Cortex of kidney (tissue), 1 donor: ENCODE measurements at places on chromosomes 7 and 10.

DNA sequence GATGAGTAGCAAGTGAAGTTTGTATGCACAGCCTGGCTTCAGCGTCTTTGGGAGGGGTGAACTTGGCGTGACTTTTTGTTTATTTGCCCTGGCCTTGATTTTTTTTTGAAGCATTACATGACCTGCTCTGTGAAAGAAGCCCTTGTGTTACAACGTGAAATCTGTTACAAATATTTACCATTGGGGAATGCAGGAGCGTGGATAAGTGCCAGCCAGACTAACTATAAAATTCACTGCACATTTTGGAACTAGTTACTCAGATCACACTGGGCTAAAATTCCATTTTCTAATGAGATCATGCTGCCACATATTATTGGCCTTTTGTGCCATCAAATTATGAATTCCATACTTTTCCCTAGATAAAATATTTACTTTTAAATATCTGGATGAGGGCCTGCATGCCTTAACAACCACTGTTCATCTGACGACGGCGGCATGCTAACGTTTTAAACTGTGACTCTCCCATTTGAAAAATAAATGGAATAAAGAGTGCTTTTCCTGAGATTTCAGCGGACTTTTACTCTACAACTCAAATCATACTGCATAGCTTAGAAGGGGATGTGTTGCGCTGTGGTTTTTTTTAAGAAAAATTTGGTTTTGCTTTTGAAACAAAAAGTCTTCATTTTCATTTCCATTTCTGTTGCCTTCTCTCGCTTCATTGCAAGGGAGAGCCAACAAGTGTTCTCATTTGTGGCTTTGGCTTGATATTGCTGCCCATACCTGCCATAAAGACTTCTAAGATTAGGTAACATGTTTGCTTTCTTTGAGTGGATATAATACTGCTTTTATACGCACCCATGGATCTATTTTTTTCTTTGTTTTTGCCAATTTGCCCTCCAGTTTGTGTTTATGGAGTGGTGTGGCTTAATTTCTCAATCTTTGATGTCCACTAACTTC lies 352.2 kb downstream of the TFEC start:
- DNase-seq = no peak

GRCh38 chr10:47094636-47095035 lies 183.4 kb downstream of the PTPN20 start:
- DNase-seq = no peak

GRCh38 chr10:106493751-106494150 lies 670.8 kb downstream of the SORCS1 start:
- no peak for DNase-seq

GRCh38 chr10:102835007-102835482 lies 2.2 kb downstream of the CYP17A1 start:
- no peak for DNase-seq

- DNase-seq = no peak
Observed at GRCh38 chr7:118183428-118183785, 557 bp upstream of the LSM8 start.

DNA sequence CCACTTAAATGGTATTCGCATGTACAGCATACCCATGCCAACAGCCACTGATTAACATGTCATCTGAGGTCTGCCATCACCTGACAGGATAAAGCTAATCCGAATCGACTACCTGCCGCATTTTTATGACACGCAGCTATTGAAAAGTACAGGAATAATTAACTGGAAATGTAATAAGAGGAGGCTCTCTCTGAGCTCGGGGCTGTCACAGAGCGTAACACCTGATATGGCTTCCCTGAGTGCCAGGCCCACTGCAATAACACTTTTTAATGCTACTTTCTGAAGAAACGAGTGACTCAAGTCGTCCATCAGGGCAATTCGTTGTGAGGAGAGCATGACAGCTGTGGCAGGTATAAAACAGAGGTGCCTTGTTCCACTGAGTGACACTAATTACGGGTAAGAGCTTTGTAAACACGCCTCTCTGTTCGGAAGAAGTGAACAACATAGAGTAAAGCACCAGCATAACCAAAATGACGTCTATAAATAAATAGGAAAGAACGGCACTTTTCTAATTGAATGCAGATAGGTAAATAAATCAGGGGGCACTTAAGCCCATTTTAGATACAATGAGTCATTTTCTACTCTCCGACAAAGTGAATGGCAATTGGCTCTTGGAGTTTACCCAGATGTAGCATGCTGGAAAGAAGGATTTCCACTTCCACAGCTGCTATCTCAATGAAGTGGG lies 56.5 kb upstream of the CREB5 start:
- DNase-seq = no peak

DNA sequence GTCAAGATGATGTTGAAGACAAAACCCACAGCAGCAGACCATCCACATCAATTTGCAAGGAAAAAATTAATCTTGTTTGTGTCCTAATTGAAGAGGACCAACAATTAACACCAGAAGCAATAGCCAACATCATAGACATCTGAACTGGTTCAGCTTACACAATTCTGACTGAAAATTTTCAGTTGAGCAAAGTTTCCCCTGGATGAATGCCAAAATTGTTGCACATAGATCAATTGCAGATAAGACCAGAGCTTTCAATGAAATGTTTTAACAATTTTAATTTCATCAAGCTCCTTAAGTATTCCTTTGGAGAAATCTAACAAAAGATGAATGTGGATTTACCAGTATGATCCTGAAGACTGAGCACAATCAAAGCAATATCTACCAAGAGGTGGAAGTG lies 168.6 kb downstream of the CTNNA3 start:
- no peak for DNase-seq

- no peak for DNase-seq
Observed at GRCh38 chr10:43212043-43212721, 54.7 kb downstream of the RASGEF1A start.

- DNase-seq = no peak
Observed at GRCh38 chr10:95478185-95478584, 83.0 kb downstream of the SORBS1 start.

DNA sequence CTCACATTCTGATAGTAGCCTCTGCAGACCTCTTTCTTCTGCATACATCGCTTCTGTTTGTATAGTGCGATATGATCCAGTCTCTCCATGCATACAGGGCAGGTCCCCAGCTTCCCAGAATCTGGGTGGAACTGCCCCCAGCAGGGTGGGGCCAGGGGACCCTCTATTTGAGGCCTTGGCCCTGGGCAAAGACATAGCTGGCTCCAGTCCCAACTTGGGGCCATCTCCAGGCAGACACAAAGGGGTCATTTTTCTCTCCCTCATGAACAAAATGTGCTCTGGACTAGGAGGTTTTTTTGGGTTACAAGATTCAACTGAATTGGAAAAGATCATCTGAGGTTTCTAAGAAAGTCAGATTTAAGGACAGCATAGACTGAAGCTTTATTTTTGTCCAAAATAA lies 21.1 kb upstream of the HSPA12A start:
- no peak for DNase-seq

DNA sequence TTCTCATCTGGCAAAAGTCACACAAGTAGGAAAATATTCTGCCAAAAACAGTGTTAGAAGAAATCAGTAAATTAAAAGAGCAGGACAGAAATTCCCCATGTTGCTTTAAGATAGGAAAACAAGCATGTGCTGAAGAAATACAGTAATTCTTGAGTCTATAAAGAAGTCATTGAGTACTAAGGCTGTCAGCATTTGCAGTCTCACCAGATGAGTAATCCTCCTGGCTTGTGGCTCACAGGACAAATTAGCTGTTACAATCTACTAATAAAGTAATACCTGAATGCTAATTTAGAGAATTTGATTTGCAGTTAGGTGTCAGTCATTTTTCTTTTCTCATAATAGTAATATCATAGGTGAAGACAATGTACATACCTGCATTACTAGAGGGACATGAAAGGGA lies 1158.9 kb upstream of the CELF2 start:
- DNase-seq = no peak

DNA sequence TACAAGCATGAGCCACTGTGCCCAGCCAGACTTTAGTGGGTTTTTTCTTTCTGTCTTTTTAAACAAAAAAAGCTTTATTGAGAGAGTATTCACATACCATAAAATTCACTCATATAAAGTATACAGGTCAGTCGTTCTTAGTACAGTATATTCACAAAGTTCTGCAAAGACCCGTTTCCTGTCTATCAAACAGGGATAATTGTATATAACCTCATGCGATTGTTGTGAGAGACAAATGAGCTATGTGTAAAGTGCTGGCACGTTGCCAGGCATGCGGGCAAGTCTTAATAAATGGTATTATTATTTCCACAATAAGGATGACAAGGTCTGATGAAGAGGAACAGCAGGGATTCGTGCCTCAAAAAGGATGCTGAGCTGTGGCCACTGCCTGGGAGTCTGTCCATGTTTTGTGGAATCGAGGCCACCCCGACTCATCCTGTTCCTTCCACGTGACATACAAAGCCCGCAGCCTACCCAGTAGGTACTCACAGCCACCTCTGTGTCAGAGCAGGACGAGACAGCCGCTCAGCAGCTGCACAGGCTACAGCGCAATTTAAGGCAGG lies 51.6 kb downstream of the SMKR1 start:
- no peak for DNase-seq

DNA sequence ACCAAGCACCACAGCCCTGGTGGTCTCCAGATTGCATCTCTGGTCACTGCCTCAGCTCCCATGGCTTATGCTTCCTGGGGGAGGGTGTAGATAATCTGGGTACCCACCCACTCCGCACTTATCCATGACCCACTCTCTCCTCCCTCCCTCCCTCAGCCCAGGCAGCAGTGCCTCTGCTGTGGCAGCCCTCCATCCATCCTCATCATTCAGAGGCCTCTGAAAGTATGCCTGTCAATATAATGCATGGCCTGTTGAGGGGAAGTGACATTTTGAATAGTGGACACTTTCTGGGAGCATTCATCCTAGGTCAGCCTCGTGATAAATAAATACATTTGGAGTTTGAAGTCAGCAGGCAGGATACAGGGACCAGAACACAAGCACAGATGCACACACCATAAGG lies 23.2 kb downstream of the ZNF503 start:
- DNase-seq = no peak

DNA sequence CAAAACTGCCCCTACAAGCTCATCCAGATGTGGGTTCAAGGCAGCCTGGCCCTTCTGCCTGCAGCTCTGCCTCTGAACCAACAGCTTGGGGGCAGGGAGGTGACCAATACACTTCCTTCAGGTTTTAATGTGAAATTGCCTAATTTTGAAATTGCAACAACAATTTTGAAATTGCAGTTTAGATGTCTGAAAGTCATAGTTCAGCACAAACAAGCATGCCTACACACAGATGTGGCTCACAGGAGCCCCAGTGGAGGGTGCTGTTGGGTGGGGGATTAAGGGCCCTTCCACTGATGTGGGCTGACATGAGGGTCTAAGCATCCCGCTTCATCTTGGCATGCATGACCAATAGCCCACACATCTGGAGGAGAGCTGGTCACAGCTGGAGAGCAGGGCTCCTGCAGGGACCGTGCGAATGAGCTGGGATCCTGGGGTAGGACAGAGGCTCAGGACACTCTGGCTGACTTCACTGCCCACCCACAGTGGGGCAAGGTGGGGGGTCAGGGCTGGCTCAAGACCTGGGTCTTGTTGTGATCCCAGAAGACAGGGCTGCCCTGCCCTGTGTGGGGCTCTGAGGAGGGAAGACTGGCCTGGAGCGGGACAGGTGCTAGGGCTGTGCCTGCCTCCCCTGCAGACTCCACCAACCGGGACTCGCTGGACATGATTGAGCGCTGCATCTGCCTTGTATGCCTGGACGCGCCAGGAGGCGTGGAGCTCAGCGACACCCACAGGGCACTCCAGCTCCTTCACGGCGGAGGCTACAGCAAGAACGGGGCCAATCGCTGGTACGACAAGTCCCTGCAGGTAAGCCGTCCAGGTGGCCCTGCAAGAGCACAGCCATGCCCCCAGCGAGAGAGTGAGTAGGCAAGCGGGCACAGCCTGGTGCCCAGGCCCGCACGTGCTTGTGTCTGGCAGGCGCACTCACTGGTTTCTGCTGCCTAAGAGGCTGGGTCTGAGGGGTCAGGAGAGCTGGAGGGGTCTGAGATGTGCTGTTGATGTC lies 32.3 kb downstream of the CHAT start:
- no peak for DNase-seq

GRCh38 chr7:29495653-29496052 lies 68.0 kb upstream of the PRR15 start:
- DNase-seq = no peak

GRCh38 chr7:53596230-53596629 lies 560.8 kb downstream of the POM121L12 start:
- DNase-seq = no peak

DNA sequence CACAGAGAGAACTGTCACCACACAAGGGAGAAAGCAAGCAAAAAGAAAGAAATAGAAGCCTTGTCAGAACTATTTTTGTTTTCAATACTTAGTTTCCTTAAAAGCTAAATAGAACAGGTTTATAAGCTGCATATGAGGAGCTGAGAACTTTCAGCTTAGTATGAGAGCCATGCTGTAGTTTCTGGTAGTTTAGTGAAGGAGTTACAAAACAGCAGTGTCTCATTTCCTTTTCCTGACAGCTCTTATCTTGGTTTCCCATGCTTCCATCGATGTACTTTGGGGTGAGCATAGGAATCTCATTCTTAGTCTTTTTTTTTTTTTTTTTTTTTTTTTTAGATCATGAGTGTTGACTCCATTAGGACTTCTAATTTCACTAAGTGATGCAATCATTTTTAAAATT lies 8.6 kb upstream of the CHRM2 start:
- no peak for DNase-seq

DNA sequence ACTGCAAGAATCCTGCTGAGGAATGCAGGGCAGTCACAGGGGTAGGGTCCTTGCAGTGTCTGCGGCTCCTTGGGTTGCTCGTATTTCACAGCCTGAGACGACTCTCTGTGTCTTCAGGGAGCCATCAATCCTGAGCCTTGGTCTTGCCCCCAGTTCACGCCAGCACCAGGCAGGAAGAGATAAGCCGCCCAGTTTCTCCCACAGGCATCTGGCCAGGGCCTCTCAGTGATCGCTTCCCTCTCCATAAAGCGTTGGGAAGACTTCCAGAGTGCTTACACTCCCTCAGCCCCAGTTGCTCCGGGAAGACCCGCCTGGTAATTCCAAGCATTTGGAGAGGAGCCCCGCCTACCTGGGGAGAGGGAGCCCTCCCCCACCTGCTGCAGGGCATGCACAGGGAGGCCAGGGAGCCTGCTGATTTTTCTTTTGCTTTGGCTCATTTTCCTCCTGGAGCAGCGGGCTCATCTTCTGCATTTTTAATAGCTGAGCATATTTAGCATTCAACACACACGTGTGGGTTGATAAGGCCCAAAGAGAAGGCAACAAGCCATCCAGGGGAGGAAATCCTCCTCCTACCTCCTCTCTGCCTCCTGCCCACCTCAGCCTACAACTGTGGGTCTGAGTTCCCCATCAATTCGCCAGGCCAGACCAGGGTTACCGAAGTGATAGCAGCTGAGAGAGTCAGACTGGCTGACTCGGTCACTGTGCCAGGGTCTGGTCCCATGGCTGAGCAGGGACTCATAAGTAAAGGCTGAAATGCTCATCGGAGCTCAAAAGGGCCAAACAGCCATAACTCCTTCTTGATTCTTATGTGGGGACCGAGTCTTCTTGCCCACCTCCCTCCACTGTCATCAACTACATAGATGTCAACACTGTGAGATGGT lies 74.4 kb upstream of the EFCAB10 start:
- DNase-seq = no peak

- DNase-seq = no peak
Observed at GRCh38 chr10:74202356-74202755, 51.3 kb downstream of the ADK start.
